ENCODE measurements at places on chromosomes 7 and 10.
A peak's percentile ranks its signal among the peaks of the same experiment; 100 is the strongest.

DNA sequence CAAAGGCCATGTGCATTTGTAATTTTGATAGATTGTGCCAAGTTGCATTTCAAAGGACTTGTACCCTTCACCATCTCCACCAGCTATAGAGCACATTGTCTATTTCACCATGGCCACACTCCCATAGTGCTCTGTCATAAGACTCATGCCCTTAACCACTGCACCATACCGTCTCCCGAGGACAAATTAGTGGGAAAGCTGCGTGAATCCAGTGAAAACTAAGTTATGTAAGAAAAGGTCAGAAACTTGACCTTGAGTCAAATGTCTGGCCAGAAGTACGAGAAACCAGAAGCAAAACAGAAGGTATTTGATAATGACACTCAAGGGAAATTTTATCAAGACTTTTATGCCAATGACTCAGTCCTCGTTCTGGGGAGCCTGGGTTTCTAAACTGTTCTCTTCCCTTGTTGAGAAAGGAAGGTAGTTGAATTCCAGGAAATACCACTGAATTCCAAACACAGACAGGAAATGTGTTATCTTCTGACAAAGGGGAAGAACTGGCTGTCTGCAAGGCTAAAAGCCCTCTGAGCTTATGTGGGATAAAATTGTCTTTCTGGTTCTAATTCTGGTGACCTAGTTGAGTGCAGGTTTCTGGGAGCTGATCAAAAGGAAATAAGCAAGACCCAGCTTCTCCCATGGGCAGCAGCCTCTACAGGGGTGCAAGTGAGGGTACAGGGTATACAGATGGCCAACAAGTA lies 49.7 kb downstream of the CDK1 start:
- peak; percentile 68 for DNase-seq

- no peak for DNase-seq
These were observed 149.5 kb downstream of the RGS10 start for GRCh38 chr10:119393019-119393418.

GRCh38 chr7:106504645-106505044 lies 156.3 kb downstream of the CCDC71L start:
- DNase-seq = no peak

- DNase-seq = no peak
These were observed 169.9 kb downstream of the SNX10 start for GRCh38 chr7:26461518-26461917.

DNA sequence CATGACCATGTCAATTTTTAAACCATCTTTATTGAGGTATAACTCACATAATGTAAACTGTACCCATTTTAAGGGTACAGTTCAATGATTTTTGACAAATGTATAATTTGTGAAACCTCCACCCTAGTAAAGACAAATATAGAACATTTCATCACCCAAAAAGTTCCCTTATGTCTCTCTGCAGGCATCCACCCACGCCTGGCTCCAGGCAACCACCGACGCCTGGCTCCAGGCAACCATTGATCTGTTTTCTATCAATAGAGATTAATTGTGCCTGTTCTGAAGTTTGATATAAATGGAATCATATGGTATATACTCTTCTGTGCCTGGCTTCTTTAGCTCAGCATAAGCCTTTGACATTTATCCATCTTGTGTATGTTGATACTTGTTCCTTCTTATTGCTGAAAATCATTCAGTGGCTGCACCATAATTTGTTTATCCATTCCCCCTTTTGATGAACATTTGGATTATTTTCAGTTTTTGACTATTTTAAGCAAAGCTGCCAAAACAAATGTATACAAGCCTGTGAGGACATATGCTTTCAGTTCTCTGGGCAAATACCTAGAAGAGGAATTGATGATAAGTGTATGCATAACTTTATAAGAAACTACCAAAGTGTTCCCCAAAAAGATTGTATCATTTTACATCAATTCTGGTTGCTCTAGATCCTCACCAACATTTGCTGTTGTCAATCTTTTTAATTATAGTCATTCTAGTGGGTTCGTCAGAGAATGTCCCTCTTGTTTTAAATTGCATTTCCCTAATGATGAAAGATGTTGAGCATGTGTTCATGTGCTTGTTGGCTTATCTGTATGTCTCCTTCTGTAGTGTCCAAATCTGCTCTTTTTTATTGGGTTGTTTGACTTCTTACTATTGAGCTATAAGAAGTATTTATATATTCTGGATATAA lies 55.7 kb upstream of the HECTD2 start:
- DNase-seq = no peak

DNA sequence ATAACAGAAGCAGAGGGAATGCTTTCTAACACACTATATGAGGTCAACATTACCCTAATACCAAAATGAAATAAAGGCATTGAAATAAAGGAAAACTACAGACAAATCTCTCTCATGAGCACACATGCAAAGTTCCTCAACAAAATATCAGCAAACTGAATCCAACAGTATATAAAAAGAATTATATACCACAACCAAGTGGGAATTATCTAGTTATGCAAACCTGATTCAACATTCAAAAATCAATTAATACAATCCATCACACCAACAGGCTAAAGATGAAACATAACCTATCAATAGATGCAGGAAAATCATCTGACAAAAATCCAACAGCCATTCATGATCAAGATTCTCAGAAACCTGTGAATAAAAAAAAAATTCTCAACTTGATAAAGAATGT lies 34.5 kb downstream of the LMBR1 start:
- DNase-seq = no peak

DNA sequence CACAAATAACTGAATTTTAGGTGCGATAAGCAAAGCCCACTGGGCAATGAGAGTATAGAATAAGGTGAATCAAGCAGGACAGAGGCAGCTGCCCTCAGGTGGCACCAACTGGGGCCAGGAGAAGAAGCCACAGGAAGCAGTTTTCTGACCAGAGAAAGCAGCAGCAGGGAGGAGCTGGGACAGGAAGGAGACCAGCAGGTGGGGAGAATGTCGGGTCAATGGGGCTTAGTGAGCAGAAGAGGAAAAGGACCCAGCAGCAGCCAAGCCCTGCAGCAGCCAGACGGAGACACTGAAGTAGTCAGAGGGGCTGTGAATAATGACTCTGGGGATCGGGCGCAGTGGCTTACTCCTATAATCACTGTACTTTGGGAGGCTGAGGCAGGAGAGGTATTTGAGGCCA lies 209.6 kb upstream of the SH2B2 start:
- DNase-seq = no peak

GRCh38 chr10:114516356-114516755 lies 112.1 kb upstream of the AFAP1L2 start:
- no peak for DNase-seq

- no peak for DNase-seq
These were observed 247.7 kb downstream of the IPMK start for GRCh38 chr10:58019863-58020537.

DNA sequence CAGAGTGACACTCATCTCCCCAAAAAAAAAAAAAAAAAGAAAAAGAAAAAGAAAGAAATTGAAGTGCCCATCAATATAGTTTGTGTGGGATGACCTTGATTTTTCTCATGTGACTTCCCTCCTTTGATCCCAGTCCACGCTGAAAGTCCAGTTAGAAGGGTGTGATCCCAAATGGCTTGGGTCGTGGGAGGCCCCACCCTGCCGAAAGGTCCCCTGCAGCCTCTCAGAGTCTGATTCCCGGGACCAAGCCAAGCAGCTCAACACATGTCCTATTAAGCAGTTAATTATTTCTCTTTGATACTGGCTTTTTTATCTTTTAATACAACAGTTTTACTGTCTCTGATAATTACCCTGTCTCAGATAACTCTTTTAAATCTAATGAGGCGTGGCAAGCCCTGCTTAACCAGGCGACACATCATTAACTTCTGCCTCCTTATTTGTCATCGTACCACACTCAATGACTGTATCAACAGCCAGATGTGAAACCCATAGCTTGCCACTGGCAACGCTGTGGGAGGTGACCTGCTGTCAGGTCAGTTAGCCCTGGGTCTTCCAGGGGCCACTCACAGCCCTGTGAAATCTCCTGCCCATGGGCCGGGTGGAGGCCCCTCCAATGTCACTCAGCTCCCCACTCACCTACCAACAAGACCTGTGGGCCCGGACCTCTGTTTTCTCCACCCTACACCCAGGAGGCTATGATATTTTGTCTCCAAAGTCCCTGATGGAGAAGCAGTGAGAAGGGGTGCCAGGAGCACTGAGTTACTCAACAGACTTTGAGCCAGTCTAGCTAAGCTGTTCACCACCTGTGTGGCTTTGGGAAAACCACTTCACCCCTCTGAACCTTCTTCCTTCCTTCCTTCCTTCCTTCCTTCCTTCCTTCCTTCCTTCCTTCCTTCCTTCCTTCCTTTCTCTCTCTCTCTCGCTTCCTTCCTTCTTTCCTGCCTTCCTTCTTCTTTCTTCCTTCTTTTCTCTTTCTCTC lies 110.0 kb upstream of the SFMBT2 start:
- no peak for DNase-seq

DNA sequence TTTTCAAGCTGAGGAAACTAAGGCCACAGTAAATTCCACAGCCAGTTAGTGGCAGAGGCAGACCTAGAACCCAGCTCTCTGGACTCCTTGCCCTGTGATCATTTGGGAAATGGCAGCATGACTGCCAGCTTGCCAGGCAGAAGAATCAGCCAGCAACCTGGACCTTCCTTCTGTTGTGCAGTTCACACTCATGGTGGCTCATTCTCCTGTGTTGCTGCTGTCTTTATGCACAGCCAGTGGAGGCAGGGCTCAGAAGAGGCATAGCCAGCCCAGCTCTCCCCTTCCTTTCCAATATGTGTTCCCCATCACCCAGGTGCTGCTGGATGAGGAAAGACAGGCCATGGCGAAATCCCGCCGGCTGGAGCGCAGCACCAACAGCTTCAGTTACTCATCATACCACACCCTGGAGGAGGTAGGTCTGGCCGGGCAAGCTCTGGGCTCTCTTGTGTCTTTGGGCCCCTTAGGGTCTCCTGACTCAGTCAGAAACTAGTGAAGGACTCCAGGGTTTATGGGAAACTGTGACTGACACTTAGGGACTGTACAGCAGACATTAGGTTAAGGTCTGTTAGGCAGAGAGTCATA lies 14.8 kb downstream of the CPA5 start:
- no peak for DNase-seq

- DNase-seq = peak; percentile 25
These were observed 292.7 kb downstream of the EXOC4 start for GRCh38 chr7:133545618-133546017.

GRCh38 chr7:44367475-44368043 lies 42.2 kb upstream of the CAMK2B start:
- DNase-seq = no peak

DNA sequence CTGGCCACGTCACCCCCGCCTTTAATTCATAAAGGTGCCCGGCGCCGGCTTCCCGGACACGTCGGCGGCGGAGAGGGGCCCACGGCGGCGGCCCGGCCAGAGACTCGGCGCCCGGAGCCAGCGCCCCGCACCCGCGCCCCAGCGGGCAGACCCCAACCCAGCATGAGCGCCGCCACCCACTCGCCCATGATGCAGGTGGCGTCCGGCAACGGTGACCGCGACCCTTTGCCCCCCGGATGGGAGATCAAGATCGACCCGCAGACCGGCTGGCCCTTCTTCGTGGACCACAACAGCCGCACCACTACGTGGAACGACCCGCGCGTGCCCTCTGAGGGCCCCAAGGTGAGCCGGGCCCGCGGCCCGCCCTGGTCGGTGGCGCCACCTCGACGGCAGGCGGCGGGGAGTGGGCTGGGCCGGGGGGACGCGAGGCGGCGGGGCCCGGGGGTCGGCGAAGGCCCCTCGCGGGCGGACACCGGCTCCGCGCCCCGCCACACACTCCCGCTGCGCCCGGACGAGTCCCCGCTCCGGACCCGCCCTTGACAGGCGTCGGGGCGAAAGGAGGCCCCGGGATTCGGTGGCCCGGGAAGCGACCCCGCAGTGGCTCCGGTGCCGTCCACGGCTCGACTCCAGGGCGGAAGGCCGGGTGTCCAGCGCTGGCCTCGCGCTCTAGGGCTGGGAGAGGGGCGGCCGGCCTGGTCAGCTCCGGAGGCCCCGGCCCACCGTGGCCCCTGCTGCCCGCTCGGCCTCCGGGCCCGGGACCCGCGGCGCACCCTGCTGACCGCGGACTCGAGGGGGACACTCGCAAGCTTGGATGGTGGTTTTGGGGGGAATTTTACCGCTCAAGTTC lies 557 bp downstream of the BAG3 start:
- DNase-seq = peak; percentile 55

DNA sequence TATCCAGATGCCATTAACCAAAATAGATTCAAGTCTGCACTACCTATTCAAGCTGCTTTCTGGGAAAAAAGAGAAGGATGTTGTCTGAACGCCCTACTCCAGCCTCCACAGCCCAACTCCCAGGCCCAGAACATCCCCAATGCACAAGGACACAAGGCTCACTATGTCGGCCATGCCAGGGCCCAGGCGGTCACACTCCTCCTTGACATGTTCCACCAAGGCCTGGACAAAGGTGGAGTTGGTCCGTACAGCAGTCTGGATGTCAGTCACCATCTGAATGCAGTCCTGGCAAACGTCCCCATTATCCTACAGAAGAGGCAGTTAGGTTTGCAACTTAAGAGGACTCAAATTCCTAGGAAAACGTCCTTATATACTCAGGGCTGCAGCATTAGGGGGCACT lies 23.2 kb downstream of the PSAP start:
- DNase-seq = no peak

GRCh38 chr7:95104739-95105138 lies 197.3 kb downstream of the PPP1R9A start:
- DNase-seq = no peak

- DNase-seq = no peak
These were observed 3.5 kb upstream of the DAGLB start for GRCh38 chr7:6451224-6451705.

- DNase-seq = peak; percentile 57
These were observed 103.1 kb downstream of the ZNF467 start for GRCh38 chr7:149670288-149670687.

DNA sequence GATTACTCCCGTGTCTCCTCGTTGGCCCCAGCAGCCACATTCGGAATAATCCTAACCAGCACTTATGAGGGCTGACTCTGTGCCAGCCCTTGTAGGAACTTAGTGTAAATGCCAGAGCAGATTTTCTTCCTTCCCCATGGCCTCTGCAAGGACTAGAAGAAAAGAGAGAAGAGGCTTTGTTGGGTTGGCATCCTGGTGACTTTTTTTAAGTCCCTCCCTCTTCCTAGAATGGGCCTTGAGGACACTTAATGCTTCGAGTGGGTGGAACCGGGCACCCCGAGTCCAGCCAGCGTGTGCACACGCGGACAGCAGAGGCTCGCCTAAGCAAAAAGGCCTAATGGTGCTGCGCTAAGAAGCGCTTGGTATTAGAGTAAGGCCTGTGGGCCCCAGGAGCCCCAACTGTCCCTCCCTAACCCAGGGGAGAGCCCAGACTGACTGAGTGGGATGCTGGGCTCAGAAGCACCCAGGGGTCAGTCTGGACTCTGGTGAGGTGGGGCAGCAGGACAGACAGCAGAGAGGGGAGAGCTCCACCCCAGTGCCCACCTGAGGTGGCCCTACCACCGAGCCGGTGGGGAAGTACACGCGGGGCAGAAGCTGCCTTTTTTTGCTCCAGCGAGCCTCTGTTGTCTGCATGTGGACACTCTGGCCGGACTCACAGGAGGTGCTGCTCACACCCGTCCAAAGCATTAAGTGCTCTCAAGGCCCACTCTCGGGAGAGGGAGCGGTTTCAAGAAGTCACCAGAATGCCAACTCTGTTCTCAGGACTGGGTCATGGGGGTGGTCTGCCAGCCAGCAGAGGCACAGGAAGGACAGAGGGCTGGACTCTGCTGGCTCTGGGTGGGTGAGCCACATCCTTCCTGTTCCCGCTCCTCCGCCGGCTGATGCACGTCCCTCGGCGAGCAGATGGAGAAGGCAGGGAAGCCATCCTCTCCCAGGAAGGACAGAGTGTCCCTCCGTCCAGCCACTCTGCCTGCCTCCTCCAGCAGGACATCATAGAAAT lies 12.5 kb downstream of the ITPRIP start:
- no peak for DNase-seq
